Head of caudate nucleus (tissue), 42 donors: ENCODE measurements at places on chromosomes 4 and X.

GRCh38 chr4:137967480-137968190 is 274.5 kb downstream of the SLC7A11 start:
- DNase-seq = no peak

DNA sequence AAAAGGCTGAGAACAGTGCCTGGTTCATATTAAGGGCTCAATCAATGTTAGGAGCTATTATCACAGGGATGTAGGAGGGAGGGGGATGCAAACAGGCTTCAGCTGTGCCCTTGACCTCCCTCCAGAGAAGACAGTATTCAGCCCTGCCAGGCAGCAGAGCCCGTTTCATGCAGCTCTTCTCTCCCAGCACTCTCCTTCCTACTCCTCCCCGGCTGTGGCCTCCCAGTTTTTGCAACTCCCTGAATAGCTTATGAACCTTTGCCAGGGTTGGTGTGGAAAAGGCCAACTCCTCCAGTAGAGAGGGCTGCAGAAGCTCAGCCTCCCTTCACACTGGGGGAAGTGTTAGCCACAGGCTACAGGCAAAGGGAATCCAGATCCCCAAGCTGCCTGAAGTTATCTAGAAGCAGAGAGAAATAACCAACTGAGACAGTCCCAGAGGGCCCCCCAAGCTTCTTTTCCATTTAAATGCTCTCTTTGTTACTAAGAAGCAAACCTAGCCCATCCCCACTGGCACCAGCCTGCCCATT is 31.7 kb upstream of the APLN start:
- no peak for DNase-seq

DNA sequence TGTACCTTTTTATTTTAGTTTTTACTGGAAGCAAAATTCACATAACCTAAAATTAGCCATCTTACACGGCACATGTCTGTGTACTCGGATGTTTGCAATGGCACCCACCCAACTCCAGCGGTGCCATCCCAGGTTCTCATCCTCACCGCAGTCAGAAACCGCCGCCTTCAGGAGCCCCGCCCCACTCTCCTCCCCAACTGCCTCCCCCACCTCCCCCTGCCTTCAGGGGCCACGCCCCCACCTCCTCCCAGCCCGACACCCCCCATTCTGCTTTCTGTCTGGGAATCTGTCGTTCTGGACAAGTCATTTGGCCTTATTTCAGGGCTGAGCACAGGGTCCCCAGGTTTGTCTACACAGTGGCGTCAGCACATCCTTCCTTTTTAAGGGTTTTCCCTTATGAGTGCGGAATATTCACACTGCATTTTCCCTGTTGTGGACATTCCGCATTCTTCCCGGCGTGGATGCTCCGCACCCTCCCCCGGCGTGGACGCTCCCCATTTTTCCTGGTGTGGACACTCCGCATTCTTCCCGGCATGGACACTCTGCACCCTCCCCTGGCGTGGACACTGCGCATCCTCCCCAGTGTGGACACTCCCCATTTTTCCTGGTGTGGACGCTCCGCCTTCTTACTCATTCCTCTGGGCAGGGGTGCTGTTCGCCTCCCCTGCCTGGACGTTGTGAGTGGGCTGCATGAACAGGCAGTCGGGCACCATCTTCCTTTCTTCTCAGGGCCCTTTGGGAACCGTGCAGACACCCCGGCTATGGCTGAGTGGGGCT is 135.4 kb upstream of the NKX1-1 start:
- DNase-seq = no peak

DNA sequence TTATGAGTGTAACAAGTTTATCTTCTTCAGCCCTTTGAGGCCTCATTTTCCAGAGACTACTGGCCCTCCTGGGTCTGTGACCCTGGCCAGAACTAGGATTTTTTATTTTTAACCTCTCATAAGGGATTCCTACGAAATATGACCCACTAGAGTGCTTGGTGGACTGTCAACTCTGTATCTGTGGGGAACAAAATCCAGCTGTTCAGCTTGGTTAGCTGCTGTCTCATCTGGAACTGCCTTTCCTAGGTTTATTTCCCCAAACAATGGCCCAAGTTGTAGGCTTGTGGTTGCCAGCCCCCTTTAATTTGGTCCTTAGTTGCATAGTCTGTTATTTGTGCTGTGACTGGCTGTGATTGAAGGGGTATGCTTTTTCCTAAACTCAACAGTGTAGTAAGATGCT is 56.2 kb downstream of the NHS start:
- DNase-seq = no peak

GRCh38 chr4:140135529-140136088 is 18.4 kb downstream of the MAML3 start:
- DNase-seq = peak; percentile 77
